ENCODE measurements at places on chromosomes 1 and 21.

GRCh38 chr21:45376459-45377324 is 28.3 kb upstream of the COL18A1 start:
- DNase-seq, result no peak

DNA sequence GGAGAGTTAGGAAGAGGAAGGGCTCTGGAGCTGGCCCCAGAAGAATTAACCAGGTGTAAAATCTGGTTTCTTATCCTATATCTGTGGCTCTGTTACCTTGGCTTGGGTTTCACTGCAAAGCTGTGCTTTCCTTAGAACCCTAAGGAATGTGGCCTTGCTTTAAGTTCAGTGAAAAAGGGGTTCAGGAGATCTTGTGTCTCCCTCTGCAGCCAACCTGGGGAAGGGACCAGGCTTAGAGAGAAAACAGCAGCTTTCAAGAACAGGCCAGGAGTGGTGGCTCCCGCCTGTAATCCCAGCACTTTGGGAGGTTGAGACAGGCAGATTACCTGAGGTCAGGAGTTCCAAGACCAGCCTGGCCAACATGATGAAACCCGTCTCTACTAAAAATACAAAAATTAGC is 16.1 kb upstream of the MYCL start:
- no peak for DNase-seq

DNA sequence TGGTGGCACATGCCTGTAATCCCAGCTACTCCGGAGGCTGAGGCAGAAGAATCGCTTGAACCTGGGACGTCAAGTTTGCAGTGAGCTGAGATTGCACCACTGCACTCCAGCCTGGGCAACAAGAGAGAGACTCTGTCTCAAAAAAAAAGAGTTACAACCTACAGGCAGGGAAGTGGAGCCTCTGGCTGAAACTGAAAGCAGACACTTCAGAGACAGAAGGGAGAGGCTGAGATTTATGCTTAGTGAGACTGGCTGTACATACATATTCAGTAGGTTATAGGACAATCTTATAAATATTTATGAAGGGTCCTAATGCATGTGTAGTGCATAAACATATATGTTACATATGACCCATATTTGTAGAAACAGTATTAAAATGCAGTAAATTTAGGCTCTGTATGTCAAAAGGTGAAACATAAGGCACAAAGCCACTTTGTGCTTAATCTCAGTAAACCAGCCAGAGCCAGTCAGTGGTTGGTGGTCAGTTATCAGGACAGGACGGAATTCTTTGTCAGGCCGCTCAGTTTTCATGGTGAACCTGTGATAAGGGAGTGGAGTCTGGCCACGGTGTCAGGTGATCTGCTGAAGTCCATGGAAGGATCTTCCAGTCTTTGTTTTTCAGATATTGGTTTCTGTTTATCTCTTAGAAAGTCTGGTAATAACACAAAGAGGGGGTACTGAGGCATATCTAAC is 13.7 kb downstream of the RHEX start:
- no peak for DNase-seq

DNA sequence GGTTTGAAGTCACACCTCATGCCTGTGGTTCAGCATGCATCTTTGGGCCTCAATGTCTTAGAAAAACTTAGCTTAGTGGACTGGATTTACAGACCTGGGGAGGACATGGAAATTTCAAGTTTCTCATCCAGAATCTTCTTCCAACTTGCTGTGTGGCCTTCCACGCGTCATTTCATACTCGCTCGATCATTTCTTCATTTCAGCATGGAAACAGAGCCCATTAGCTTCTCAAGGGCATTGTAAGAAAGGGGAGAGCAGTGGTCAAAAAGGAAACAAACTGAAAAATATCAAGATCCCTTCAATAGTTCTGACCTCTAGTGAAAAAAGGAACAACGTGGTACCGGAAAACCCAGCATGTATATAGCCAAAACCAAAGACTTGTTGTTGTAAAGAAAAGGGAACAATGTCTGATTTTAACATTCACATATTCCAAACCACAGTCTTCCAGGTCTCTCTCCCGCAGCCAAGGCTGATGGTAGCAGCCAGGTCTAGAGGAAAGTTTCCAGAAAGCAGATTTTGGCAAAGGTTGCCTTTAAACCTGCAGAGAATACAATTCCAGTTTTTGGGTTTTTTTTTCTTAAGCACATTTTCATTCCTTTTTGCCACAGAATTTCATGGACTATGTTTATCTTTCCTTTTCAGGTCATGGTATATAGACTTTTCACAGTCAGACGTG is 97.0 kb upstream of the CDC42BPA start:
- DNase-seq, result no peak

DNA sequence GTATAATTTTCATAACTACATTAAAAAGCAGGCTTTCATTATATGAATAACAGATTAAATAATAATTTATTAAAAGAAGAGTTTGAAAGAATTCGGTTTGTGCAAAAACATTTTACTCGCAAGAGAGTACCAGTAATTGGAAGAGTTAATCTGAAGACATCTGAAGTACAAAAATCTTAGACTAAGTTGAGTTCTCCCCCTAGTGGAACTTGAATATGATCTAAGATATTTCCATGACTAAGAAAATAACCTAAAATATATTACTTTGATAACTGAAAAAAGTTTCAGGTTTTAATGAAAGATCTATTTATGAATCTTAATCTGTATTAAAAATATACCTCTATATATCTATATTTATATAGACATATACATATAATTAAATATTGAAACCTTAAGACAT is 112.5 kb upstream of the GFI1 start:
- peak; percentile 13 for DNase-seq
